ENCODE measurements at places on chromosomes 1 and 21. TPM values are rescaled to one million over a fixed set of nuclear protein-coding genes. Genes with fewer than 3 reads are reported as not detected.

The SPRR2G gene
- total RNA-seq = not detected

The SLC35F3 gene
- total RNA-seq = not detected

The MSH4 gene
- total RNA-seq = 0.31 TPM

The OBSCN gene
- total RNA-seq = 26.3 TPM

The TSSK3 gene
- not detected for total RNA-seq

The SMCP gene
- not detected for total RNA-seq

The EPHA8 gene
- total RNA-seq = not detected

The LYPD8 gene
- total RNA-seq = not detected

The SDC3 gene
- total RNA-seq = 0.73 TPM

The SYPL2 gene
- not detected for total RNA-seq

All from mononuclear cell (primary cell).